ENCODE measurements at places on chromosomes 1 and 21.

- DNase-seq: no peak
Observed at GRCh38 chr21:24278711-24279110, 1328.6 kb downstream of the MRPL39 start.

- no peak for DNase-seq
Observed at GRCh38 chr1:197351821-197352440, 83.9 kb downstream of the CRB1 start.

DNA sequence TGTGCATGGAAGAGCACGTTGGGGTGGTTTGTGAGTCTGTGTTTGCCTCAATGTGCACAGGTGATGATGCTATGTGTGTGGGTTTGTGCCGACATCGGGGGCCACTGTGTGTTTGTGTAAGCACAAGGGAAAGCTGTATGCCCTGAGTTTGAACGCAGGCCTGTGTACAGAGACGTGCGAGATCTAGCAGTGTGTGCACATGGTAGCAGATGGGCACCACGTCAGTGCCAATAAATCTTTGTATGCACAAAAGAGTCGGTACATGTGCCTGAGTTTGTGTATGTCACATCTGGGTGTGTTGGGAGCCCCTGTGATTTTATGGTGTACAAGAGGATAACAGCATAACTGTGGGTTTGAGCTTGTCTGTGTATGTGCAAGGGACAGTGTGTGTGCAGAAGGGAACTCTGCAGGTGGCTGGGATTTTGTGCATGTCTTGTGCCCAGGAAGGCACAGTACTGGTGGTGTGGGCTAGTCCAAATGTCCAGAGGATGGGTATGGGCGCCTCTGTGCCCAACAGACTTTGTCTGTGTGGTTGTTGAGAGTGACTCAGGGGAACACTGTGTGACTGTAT lies 32.0 kb upstream of the WASF2 start:
- peak; percentile 20 for DNase-seq

DNA sequence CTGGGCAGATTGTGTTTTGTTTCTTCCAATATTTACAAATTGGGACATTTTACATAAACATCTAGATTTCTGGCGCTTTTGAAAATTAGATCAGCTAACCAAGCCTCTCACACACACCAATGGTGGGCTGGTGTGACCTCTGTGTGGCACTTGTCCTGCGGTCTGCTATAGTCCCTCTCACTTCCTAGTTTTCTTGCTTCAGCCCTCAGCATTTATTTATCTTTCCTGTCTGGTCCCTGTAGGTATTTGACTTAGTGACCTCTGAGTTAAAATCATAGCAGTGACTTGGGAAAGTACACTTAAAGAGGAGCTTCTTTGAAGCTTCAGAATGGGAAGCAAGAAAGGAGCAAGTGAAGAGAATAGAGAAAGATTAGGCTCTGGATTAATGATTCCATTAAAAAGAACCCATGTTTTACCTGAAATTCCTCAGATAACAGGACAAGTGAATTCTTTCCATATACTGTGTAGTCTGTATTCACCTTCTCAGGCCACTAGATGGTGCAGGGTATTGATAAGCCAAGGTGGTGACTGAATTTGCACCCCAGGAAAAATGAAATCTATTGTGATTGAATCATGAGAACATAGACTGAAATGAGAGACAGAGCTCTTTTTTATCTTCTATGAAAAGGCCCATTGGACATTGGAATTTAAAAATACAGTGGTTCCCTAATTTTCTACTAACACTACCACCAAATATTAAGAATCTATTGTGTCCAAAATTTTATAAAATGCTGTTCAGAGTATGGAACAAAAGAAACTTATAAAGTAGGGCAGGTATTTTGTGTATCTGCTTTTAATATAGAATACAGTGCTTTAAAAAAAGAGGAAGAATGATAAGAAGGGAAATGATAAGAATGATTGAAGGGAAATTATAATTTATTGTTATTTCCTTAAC lies 7.1 kb upstream of the DIPK1A start:
- DNase-seq: no peak

- DNase-seq: no peak
Observed at GRCh38 chr1:97907886-97908285, 12.9 kb downstream of the DPYD start.

GRCh38 chr1:179814546-179814838 lies 63.1 kb downstream of the TOR1AIP2 start:
- DNase-seq: no peak

GRCh38 chr1:70910013-70910412 lies 137.6 kb downstream of the PTGER3 start:
- DNase-seq: no peak

DNA sequence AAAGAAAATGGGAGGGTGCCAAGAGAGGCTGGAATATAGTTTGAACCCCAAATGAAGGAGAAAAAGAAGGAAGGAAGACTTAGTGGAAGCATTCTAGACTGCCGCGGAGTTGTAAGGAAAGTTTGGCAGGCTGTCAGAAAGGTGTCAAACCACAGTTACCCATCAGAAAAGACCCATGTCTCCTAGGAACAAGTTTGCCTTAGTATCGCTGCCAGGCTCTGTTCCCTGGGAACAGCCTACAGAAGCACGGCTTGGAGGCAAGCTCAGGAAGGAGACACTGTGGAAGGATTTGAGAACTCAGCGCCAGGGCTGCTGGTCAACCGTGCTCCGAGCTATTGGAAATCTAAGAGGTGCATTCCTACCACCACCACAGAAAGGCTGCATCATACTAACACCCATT lies 197.4 kb downstream of the RRAGC start:
- no peak for DNase-seq

GRCh38 chr1:207474210-207474609 lies 20.1 kb downstream of the CR2 start:
- DNase-seq: no peak

DNA sequence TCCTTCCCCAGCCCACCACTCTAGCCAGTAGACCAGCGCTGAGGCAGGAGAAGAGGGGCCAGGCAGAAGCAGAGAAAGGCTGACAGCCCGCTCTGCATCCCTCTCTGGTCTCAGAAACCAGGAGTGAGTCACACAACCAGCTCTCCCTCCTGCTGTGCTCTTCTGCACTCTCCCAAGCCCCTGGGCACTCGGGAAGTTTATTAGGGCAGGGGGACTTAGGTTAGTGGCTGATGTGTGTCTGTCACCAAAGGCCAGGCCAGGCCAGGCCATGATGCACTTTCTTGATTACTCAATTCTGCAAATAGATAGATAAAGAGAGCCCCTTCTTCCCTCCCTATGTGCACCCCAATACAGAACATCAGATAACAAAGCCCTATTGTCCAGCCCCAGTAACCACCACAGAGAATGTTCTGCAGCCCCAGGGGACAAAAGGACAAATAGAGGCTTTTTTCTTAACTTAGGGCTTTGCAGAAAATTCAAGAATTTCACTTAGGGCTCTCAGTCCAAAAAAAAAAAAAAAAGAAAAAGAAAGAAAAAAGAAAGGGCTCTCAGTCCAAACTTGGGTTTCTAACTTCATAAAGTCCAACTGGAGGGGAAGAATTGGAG lies 52.9 kb upstream of the CNTN2 start:
- no peak for DNase-seq

DNA sequence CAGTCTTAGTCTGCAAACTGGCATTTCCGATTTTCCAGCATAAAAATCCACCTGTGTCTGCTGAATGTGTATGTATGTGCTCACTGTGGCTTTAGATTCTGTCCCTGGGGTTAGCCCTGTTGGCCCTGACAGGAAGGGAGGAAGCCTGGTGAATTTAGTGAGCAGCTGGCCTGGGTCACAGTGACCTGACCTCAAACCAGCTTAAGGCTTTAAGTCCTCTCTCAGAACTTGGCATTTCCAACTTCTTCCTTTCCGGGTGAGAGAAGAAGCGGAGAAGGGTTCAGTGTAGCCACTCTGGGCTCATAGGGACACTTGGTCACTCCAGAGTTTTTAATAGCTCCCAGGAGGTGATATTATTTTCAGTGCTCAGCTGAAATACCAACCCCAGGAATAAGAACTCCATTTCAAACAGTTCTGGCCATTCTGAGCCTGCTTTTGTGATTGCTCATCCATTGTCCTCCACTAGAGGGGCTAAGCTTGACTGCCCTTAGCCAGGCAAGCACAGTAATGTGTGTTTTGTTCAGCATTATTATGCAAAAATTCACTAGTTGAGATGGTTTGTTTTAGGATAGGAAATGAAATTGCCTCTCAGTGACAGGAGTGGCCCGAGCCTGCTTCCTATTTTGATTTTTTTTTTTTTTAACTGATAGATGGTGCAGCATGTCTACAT lies 2.5 kb upstream of the OLFML3 start:
- DNase-seq: no peak

DNA sequence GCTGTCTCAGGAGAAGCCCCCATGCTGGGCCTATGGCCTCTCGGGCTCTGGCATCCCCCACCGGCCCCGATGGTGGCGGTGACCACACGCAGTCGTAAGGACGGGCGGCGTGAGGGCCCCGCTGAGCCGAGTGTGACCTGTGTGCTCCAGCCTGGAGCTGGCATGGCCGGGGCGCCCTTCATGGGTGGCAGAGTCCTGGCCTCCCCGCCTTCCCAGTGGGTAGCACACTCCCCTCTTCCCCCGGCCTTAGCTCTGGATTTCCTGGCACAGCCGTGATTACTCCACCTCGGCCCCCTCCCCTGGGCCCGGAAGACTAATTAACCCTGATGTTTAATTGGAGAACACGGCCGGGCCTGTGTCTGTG lies 44.6 kb downstream of the SLX9 start:
- no peak for DNase-seq

GRCh38 chr1:48853006-48853405 lies 76.3 kb upstream of the BEND5 start:
- no peak for DNase-seq

DNA sequence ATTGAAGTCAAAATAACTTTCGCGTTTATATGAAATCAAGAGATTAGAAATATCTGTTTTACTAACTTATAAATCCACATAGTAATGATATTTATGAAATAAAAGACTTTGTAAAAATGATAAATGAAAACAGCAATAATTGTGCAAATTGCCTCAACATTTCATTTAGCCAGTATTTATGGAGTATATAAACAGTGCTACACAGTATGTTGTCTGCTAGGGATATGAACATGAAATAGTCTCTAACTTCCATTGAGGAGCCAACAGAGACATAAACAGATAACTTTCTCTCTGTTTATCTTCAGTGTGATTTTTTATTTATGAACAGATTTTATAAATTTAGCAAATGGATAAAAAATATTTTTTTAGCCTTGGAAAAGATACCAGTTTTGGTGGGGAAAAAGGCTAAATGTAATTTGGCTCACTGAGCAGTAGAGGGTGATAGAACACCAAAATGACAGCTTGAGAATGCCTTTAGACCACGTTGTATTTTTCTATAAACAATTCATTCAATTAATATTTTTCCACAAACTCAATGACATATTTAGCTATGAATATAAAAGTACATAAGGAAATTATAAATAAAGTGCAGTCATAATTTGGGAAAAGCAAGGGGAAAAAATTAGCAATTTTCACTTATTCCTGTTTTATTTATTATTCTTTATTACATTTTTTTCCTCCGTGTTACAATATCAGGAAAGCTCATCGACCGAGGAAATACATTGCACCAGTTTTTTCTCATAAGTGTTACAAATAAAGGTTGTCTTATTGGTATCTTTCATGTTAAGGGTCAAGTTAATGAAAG lies 47.5 kb upstream of the EEIG2 start:
- DNase-seq: peak; percentile 5

GRCh38 chr1:87318056-87318650 lies 10.5 kb upstream of the LMO4 start:
- no peak for DNase-seq

- no peak for DNase-seq
Observed at GRCh38 chr1:175494950-175495349, 248.4 kb downstream of the TNR start.

GRCh38 chr1:55169126-55169525 lies 46.0 kb downstream of the USP24 start:
- no peak for DNase-seq

- DNase-seq: peak; percentile 15
Observed at GRCh38 chr1:202692959-202693555, 17.2 kb downstream of the SYT2 start.

GRCh38 chr1:154478639-154479038 lies 23.4 kb upstream of the TDRD10 start:
- no peak for DNase-seq

GRCh38 chr1:210373628-210373877 lies 44.9 kb downstream of the HHAT start:
- no peak for DNase-seq

GRCh38 chr1:197180252-197180878 lies 33.9 kb upstream of the ASPM start:
- DNase-seq: peak; percentile 20

DNA sequence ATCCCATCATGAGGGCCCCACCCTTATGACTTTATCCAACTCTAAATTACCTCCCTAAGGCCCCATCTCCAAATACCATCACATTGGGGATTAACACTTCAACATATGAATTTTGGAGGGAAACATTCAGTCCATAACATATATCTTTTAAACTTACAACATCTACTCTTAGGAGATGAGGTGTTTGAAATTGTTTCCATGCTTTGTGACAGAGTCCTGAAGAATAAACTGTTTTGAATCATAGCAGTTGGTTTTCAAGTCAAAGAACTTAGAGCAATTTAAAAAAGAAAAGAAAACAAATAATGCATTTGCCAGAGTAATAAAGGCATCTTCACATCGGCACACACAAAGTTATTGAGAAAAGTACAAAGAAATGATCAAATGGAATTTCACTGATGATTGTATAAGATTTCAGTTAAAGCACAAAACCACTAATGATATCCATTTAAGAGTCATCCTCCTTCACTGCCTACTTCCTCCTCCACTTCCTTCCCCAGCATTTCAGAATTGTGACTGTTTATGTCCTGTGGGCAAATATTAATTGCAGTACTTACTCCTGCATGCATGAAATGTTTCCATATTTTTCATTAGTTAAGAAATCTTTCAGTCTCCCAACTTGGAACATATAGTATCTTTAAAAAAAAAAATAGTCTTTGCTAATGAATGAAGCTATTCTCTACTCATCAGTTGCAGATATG lies 202.0 kb downstream of the LRRC40 start:
- DNase-seq: no peak

- DNase-seq: no peak
Observed at GRCh38 chr1:57013522-57013921, 47.7 kb upstream of the C8B start.

DNA sequence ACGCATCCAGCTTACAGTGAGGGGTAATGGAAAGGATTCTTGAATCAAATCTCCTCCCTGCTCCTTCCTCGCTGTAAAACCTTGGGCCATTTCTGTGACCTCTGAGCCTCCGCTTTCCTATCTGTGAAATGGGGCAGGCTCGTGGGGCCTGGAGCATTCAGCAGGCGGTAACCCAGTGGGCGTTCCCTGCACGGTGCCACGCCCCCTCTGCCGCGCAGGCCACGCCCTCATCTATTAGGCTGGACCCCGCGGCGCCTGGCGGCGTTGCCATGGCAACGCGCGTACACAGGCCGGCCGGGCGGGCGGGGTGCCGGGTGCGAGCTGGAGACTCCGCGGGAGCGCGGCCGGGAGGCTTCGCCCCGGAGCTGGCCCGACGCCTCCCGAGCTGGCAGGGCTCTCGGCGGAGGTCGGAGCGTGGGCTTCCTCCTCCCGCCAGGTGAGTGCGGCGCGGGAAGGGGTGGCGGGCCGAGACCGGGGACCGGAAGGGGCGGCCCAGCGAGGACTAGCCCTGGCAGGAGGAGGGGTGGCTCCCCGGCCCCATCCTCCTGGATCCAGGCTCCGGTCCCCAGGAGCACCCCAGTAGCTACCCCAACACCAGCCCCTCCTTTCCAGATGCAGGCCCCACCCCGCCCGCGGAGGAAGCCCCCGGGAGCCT lies at the start of gene FHAD1:
Gene FHAD1, plus strand, starts transcription at position 264 of the 655 bp plus-strand sequence. CDS start 4,562 bp downstream, outside the sequence.
- peak; percentile 36 for DNase-seq

All from NCI-H774 (cell line).